ENCODE measurements at places on chromosomes 7 and 10.

DNA sequence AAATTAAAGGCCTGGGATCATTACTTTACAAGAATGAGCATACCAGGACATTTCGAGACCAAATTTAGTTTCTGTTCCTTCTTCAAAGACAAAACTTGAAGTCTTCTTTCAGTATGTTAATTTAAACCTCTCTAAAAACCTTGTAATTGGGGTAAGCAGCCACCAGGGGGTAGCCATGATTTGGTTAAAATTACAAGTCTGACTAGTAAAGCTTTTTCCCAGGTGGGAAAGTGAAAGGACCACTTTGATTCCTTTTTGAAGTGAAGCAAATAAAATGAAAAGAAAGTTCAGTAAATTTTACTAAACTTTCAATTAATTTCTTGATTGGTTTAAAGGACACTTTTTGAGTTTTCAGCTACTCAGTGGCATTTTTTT, 294.3 kb downstream of the BBS9 start:
- peak; percentile 32 for DNase-seq

DNA sequence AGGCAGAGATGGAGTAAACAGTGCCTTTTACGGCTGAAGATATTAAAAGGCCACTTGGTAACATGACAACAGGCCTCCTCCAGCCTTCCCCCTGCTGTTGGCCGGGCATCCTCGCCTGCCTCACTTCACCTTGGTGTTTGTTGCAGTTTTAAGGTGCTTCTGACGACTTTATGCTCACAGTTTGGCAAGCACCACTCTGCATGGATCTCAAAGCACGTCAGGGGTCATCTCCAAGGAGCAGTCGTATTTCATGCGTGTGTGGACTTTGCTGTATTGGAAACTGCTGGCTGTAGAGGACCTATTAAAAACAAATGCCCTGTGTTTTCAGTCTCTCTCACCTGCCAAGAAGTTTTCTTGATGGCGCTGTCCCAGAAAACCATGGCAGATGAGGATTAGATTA, 483.1 kb downstream of the RPS24 start:
- DNase-seq = no peak

GRCh38 chr7:1019789-1020610, 24.3 kb upstream of the GPR146 start:
- no peak for DNase-seq

DNA sequence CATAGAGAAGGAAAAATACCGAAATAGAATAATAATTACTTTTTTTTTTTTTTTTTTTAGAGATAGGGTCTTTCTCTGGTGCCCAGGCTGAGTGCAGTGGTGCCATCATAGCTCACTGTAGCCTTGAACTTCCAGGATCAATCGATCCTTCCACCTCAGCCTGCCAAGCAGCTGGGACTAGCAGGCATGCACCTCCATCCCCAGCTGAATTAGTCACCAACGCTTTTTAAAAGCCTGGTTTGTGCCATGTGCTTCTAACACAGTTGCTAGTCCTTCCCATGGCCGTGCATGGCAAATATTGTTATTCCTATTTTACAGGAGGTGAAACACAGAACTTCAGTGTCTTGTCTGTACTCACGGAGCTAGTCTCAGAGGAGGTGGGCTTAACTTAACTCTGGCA, 23.2 kb downstream of the LYZL2 start:
- DNase-seq = no peak

GRCh38 chr7:2099048-2099957, 133.4 kb downstream of the MAD1L1 start:
- peak; percentile 47 for DNase-seq

DNA sequence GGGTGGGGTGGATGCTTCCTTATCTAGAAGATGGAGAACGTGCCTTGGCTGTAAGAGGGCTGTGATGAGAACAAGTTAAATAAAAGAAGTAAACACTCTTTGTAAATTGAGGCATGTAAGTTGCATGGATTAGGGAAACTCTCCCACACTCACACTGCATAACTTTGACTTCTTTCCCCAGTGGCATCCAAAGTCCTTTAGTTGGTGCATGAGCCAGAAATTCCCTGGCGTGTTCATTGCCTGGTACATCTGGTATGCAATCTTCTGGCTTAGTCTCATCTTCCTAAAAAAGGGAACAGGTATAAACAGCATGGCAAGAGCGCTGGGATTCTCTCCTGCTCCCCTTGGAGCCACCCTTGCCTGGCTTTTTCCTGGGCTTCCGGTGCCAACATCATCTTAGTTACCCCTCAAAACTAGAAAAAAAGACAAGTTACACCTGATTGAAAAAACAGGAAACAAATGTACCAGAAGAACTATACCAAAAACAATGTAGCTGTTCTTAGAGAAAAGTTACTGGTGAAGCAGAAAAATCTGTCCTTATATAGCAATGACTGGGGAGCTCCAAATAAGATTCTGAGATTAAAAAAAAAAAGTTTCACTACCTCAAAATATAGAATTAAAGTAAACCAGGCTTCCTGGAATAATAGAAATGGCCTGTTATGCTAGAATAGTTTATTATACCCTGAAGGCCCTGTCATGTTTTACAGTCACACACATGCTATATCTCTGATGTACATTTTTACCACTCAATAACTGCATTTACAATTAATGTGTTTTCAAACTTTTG, 9.9 kb downstream of the RP9 start:
- no peak for DNase-seq

GRCh38 chr7:48388911-48389310, 217.7 kb downstream of the ABCA13 start:
- DNase-seq = no peak

DNA sequence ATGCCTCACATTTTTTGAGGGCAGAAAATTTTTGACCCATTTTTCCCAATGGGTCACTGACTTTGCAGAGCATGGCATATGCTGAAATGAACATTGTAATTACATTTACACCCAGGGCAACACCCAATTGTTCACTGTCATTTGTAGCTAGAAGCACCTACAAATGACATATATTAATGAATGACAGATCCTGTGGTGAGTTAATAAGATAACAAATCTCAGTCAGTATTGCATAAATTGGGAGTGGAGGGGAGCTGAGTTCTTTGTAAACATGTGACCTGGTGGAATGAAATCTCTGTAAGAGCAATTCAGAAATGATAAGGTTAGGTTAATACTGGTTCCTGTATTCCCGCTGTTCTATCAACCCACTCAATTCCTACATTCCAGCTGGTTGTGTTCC, 255.1 kb upstream of the LRRN3 start:
- DNase-seq = no peak

DNA sequence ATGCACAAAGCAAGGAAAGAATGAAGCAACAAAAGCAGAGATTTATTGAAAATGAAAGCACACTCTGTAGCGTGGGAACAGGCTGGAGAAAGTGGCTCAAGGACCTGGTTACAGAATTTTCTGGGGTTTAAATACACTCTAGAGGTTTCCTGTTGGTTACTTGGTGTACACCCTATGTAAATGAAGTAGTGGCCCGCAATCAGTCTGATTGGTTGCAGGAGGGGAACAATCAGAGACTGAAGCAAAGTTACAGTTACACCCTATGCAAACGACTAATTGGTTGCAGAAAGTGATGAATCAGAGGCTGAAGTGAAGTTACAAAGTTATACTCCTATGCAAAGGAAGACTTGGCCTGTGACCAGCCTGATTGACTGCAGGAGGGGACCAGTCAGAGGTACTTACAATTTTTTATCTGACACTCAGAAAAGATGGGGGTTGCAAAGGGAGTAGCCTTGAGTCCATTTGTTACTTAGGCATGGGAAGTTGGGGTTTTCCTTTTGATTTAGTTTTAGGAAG, 3.6 kb upstream of the MTPN start:
- peak; percentile 57 for DNase-seq

DNA sequence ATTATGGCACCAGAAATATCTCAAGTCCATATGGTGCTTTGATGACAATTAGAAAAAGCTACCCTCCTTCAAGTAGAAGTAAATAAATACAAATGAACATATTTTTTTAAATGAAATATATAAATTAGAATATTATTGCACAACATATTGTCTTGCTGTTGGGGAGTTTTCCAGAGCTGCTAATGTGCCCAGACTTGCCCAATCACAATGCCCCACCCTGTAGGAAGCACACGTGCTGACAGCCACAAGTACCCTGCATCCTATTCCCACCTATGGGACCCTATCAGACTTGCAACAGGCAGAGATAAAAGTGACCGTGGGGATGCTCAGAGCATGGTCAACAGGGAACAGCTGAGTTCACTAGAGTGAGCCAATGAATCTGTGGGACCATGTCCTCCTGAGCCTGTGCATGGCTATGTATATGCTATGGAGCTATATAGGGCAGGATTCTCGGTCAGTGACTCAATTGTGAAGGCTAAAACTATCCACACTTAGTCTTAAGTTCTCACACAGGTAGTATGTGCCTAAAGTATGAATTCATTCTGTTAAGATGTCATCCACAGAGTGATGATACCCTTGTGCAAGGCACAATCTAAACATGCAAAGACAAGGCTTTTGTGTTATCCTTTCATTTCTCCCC, 336.0 kb downstream of the HGF start:
- DNase-seq = no peak

DNA sequence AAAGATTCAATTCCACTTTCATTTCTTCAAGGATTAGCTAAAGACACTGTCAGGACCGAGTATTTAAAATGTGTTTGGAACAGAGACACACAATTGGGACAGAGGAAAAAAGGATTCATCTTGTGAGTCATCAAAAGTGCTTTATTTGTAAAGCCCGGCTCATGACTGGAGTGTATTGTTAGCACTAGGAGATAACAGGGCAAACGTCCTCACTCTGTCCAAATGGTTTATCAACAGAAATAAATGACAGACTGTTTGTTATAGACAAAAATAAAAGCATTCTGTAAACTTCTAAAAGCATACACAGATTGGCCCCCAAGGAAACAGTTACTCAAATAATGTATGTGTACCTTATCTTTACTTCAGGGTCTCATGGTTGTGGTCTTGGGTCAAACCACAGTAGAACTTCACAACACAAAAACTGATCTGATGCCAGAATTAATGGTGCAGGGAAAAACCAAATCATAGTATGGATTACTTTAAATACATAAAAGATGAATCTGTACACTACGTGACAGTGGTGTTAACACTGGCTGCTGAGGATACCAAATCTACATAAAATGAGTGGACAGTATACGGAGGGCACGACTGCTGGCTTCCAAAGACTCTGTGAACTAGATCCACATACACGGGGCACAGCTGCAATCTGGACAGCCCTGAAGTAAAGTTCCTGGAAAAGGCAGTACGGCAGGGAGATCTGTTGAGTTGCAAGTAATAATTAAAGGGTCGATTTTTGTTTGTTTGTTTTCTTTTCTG, 179.4 kb downstream of the PIP4K2A start:
- no peak for DNase-seq

DNA sequence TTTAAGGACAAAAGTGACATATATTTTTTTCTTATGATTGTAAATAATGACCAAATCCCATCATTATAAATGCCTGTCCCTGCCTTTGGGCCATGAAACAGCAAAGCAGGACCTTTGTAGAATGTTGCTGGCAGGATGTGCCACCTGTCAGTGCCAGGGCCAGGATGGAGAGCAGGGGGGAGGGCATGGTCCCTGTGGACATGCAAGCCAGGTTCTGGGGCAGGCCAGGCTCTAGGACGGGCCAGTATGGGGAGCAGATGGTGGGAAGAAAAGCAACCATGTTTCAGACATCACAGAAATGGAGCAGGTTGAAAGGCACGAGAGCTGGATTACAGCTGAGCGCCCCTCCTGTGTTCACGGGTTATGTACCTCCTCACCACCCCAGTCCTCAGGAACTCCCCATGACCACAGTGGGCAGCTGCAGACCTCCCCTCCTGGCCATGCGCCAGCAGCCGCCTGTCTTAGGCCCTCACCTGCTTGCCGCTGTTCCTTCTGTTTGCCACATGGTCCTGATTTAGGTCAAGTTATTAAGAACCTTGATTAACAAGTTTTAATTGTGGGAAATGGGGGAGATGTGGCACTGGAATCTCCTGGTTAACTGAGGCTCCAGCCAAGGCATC, 210.4 kb downstream of the PAXIP1 start:
- DNase-seq = no peak

DNA sequence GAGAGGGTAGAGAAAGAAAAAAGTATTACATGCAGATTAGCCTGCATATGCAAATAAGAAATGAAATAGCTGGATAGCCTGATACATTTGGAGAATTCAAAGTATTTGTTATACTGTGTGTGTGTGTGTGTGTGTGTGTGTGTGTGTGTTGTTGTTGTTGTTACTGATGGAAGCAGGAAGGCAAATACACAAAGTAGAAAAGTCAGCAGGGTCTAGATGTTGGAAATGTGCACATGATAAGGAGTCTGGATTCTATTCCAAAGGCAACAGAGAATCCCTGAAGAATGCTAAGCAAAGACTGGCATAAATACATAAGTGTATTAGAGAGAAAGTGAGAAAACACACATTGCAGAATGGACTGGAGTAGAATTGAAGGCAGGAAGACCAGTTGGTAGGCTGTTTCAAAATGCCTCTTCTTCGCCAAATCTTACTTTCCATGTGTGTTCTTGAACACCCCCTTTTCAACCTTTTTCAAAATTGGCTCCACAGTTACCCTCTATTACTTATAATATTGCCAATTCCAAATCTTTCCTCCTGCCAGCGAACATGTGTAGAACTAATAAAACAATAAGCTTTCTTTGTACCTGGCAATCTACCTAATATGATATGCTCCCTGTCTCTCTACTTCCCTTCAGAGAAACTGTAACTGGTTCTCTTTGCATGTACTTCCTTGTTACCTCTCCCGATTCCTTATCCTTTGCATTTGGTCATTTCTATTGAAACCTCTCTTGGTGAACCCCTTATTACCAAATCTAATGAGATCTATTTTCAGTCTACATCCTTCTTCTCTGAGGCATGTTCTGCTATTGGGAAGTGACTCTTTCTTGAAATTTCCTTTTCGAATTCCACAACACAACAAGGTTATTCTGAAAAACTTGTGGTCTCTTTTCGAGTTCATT, 6.2 kb downstream of the CPED1 start:
- DNase-seq = no peak

DNA sequence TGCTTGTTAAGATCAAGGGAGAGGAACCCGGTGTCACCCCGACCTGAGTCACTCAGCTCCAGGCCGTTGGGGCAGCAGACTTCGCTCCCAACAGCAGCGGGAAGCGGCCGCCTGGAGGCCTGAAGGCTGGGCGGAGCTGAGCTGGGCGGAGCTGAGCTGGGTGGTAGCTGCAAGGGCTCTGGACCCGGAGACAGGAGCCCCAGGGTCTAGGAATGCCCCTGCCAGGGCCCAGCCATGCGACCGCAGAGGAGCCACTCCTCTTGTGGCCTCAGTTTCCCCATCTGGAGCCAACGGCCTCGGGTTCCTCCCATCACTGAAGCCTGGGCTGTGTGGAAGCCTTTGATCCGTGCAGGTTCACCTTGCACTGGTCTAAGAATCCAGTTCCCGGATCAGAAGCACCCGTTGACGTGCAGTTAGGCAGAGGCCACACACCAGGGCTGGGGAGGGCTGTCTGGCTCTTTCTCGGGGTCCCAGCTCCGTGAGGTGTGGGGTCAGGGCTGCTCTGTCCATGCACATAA, 21.9 kb upstream of the DPYSL4 start:
- no peak for DNase-seq

DNA sequence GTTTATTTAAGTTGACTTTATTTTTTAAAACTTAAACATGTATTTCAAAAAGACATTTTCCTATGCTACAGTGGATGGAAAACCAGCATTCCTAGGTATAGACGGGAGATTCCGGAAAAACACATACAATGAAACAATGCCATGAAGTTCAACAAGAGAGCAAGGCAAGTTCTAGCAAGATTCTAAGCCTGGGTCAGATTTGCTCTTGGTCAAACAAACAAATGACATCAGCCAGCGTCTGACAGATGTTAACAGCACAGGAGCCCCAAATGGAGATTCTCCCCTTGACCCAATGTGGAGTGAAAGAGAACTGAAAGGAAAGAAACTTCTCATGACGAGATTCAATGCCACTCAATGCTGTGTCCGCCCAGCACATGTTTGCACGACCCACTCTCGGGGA, 149.9 kb downstream of the NEURL1 start:
- no peak for DNase-seq
